ENCODE measurements at places on chromosomes 7 and 10. TPM values are rescaled to one million over a fixed set of nuclear protein-coding genes. Genes with fewer than 3 reads are reported as not detected.

ADRA2A gene
- not detected for total RNA-seq

TRIM50 gene
- not detected for total RNA-seq

CRHR2 gene
- total RNA-seq = not detected

EFCAB10 gene
- not detected for total RNA-seq

ALOX5 gene
- total RNA-seq = 9.7 TPM

EPO gene
- not detected for total RNA-seq

HMX2 gene
- not detected for total RNA-seq

CALD1 gene
- 0.55 TPM for total RNA-seq

DNA sequence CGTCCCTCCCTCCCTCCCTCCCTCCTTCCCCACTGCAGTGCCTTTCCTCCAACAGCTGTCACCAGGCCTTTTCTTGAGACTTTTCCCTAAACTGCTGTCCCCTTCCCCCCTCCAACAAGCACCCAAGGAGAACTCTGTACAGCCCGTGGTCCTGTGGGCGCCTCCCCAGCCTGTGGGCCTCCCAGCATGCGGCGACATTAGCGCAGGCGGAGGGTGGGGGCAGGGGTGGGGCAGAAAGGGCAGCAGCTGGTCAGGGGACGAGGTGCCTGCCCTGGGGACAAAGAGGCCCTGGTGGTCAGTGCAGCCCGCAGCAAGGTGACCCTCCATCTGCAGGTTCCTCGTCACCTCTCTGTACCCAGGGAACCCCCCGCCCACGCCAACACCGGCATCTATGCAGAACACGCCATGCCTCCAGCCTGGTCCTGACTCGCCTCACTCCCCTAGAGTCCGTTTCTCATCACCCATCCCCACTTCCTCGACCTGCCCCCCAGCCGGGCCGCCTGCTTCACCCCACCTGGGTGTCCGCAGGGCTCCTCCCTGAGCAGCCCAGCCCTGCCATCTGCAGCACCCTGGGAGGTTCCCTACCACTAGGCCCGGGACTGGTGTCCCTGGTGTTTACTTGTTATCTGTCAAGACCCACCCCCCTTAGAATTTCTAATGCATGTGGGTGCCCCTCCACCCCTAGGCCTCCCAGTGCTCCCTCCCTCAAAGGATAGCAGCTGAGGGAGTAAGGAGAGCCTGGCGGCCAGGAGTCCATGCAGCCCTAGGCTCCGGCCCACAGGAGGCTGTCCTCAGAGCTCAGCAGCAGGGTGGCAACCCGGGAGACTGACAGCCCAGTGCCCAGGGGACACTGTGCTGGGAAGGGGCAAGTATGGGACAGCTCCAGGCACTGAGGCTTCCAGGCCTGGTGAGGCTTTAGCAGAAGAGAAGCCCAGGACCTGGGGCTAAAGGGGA lies 147.8 kb downstream of the ARHGAP22 start:
- no peak for DNase-seq
- H3K36me3 ChIP-seq = no peaks in the 10 kb centered on the region
- H3K4me1 ChIP-seq = no peaks in the 10 kb centered on the region
- H3K4me3 ChIP-seq = no peak overlapping the region
- no peak overlapping the region for H3K27ac ChIP-seq

- no peaks in the 10 kb centered on the region for H3K27me3 ChIP-seq
- no peak for DNase-seq
- peak overlapping the region; percentile 99 for H3K4me3 ChIP-seq
Observed at GRCh38 chr10:26697922-26698608, 564 bp downstream of the PDSS1 start.

DNA sequence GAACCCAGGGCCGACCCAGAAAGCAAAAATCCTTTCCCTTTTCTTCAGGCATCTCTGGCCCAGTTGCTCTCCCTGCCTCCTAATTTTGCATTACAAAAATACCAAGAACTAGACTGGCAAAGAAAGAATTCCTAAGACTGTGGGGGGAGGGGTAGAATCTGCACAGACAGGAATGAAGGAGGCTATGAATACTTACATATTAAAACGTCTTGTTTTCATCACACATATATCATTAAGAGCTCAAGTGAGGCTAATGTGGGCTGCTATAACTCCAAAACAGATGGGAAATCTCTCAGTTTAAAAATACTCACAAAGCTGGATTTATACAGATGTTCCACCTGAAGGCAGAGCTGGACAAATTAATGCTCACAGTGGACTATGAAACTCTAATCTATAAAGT lies 29.2 kb upstream of the MKX start:
- no peak overlapping the region for H3K27ac ChIP-seq
- H3K27me3 ChIP-seq = peaks cover 62% of the 10 kb centered on the region

- H3K36me3 ChIP-seq = no peaks in the 10 kb centered on the region
- peaks cover 38% of the 10 kb centered on the region for H3K27me3 ChIP-seq
- no peak overlapping the region for H3K4me3 ChIP-seq
- peaks cover 17% of the 10 kb centered on the region for H3K4me1 ChIP-seq
- no peak for DNase-seq
Observed at GRCh38 chr10:69559525-69559924, 13.7 kb downstream of the NEUROG3 start.

- H3K36me3 ChIP-seq = no peaks in the 10 kb centered on the region
- H3K27me3 ChIP-seq = peaks cover 12% of the 10 kb centered on the region
- peak overlapping the region; percentile 2 for H3K27ac ChIP-seq
Observed at GRCh38 chr7:45086331-45087065, 2.3 kb downstream of the NACAD start.

GRCh38 chr7:930975-931758 lies 23.3 kb downstream of the ADAP1 start:
- peaks cover 9% of the 10 kb centered on the region for H3K36me3 ChIP-seq
- no peak for DNase-seq
- H3K4me1 ChIP-seq = peaks cover 26% of the 10 kb centered on the region

DNA sequence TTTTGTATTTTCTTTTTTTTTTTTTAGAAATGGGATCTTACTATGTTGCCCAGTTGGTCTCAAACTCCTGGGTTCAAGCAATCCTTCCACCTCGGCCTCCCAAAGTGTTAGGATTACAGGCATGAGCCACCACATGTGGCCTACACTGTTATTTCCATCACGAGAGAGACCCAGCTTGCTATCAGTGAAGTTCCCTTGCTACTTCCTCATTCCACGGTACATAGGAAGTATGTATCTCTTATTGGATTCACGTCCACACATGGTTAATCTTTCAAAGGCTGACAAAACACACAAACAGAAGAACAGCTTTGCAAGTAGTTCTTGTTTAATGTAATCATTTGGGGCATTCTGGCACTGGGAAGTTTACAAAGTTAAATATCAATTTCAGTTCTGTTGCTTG lies 50.9 kb downstream of the DCLRE1A start:
- no peaks in the 10 kb centered on the region for H3K36me3 ChIP-seq
- H3K4me3 ChIP-seq = no peak overlapping the region
- DNase-seq = no peak
- peaks cover 38% of the 10 kb centered on the region for H3K27me3 ChIP-seq

DNA sequence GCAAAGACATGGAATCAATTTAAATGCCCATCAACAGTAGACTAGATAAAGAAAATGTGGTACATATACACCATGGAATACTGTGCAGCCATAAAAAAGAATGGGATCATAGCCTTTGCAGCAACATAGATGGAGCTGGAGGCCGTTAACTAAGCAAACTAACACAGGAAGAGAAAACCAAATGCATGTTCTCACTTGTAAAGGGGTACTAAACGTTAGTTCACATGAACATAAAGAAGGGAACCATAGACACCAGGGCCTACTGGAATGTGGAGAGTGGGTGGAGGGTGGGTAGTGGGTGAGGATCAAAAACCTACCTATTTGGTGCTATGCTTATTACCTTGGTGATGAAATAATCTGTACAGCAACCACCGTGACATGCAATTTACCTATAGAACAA lies 78.4 kb upstream of the GSDME start:
- H3K36me3 ChIP-seq = peaks cover 70% of the 10 kb centered on the region
- DNase-seq = no peak
- peak overlapping the region; percentile 80 for H3K27ac ChIP-seq
- no peak overlapping the region for H3K4me3 ChIP-seq
- H3K27me3 ChIP-seq = no peaks in the 10 kb centered on the region
- peaks cover 57% of the 10 kb centered on the region for H3K4me1 ChIP-seq

DNA sequence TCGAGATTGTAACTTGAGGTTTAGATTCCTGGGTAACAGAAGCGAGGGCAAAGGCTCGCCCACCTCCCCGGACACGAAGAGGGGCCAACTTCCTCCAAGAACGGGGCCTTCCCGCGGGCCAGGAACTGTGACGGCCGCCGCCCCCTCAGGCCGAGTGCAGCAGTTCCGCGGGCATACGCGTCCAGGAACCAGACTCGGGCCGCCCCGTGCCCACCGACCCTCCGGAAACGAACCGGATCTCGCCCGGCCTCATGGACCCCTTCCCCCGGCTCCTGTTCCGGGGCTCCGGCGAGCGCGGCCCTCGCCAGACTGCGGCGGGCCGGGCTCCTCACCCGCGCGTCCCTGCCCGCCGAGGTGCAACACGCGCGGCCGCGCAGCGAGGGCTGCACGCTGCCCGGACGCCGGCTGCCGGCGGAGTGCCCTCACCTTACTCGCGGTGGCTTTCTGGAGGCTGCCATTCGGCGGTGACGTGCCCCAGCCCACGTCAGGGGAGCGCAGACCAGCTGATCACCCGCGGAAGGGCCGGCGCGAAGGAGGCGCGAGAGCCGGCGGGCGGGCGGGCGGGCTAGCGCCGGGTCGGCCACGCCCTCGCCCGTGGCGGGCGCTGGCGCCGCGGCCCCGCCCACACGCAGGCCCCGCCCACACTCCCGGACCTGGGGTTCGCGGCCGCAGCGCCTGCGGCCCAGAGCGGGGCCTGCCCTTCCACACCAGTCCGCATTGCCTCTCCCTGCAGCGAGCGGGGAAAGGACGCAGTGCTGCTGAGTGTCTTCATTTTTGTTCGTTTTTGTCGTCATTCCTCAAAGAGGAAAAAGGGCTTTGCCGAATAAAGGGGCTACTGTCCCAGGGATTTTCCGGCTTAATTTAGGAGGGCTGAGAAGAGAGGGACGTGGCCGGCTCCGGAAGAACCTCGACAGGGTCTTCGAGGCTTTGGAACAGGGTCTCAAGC lies at the start of gene XPNPEP1:
TSS of gene XPNPEP1 (minus strand) at position 536 of the 946 bp plus-strand sequence. CDS start at position 458, 78 bp downstream.
- H3K36me3 ChIP-seq = peaks cover 39% of the 10 kb centered on the region
- H3K27ac ChIP-seq = peak within 1 kb of the TSS; percentile 88
- H3K27me3 ChIP-seq = no peaks in the 10 kb centered on the region

- H3K4me1 ChIP-seq = peaks cover 16% of the 10 kb centered on the region
- peaks cover 12% of the 10 kb centered on the region for H3K27me3 ChIP-seq
- DNase-seq = no peak
- no peak overlapping the region for H3K4me3 ChIP-seq
- peaks cover 1% of the 10 kb centered on the region for H3K36me3 ChIP-seq
Observed at GRCh38 chr7:66502230-66503035, 126.2 kb upstream of the KCTD7 start.

DNA sequence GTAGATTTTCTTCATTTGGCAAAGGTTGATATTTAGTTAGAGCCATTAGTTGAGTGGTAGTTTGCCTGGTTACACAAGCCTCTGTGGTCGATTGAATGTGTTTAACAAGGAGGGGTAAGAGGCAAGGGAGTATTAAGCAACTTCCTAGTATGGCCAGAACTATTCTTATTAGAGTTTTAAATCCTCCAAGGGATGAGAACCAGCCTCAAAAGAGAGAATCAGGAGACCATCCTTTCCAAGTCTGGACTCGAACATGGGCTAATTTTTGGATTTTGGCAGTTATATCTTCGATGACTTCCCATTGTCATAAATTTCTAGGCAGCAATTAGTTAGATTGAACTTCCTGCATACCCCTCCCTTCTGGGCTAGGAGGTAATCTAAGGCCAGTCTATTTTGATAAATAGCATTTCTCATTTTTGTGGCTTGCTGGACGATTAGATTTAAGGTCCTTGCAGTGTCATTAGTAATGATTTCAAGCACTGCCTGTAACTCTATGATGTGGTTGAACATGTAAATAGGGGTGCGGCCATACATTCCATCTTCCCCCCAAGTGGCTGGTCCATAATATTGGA lies 219.5 kb upstream of the KCND2 start:
- H3K27me3 ChIP-seq = no peaks in the 10 kb centered on the region
- H3K27ac ChIP-seq = no peak overlapping the region
- no peak overlapping the region for H3K4me3 ChIP-seq
- DNase-seq = no peak

GRCh38 chr7:2662273-2663120 lies 25.5 kb upstream of the AMZ1 start:
- H3K36me3 ChIP-seq = no peaks in the 10 kb centered on the region
- peaks cover 3% of the 10 kb centered on the region for H3K4me1 ChIP-seq
- no peak overlapping the region for H3K4me3 ChIP-seq
- no peak overlapping the region for H3K27ac ChIP-seq

- H3K36me3 ChIP-seq = no peaks in the 10 kb centered on the region
- no peak overlapping the region for H3K27ac ChIP-seq
- peaks cover 15% of the 10 kb centered on the region for H3K27me3 ChIP-seq
- peak; percentile 47 for DNase-seq
- H3K4me3 ChIP-seq = no peak overlapping the region
Observed at GRCh38 chr7:142303650-142304049, 45.8 kb upstream of the PRSS58 start.

GRCh38 chr10:95745501-95745900 lies 10.5 kb upstream of the ENTPD1 start:
- H3K4me3 ChIP-seq = no peak overlapping the region
- H3K36me3 ChIP-seq = peaks cover 7% of the 10 kb centered on the region
- H3K4me1 ChIP-seq = peaks cover 9% of the 10 kb centered on the region
- H3K27me3 ChIP-seq = peaks cover 5% of the 10 kb centered on the region

DNA sequence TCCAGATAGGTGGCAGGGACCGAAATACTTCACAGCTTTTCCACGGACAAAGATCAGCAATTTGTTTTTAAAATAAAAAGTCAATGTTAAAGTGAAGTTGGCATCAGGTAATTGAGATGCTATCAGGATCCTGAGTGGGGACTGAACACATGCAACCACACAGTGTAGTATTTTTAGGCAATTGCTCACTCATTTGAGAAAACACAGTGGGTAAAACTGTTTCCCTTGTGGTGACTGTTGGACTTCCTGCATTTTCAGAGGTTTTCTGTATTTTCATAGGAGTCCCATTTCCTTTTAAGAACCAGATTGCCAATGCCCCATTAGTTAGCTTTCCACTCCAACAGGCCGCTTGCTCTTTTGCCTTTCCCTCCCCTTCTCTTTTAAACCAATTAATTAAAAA lies 159.5 kb upstream of the ZNF32 start:
- peaks cover 12% of the 10 kb centered on the region for H3K36me3 ChIP-seq
- peak; percentile 34 for DNase-seq
- peaks cover 79% of the 10 kb centered on the region for H3K4me1 ChIP-seq
- H3K4me3 ChIP-seq = peak overlapping the region; percentile 41

DNA sequence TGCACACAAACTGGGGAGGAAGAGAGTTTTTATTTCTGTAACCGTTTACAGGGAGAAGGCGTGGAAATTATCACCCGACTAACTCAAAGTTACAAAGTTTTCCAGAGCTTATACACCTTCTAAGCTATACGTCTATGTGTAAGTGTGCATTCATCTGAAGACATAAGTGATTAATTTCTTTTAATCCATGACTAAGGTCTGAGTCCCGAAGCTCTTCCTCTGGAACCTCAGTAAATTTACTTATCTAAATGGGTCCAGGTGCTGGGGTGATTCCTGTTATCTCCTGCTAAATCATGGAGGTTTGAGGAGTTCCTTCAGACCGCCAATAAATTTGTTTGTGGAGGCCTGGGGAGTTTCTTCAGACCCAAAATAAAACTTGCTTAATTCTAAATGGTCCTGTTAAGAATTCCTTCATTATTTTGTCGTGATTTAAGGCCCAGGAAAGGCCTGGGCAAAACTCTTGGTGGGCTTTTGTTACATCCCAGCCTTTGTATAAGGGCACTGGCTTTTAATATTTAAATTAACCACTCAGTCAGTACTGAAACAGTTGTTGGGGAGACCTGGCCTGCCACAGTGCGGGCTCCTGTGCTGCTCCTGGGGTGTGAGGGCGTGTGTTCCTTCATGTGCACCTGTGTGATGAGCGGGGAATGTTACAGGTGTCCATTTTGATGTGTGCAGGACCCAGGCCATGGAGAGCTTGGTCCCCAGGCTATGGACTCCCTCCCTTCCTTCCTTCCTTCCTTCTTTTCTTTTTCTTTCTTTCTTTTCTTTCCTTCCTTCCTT lies 5.8 kb upstream of the METTL27 start:
- no peak overlapping the region for H3K27ac ChIP-seq
- H3K36me3 ChIP-seq = no peaks in the 10 kb centered on the region
- no peak for DNase-seq
- H3K4me3 ChIP-seq = no peak overlapping the region
